Activated T-cell treated with anti-CD3 and anti-CD28 coated beads, Interleukin-2, amount 50 U/mL, for 48 hours (primary cell): ENCODE measurements at places on chromosomes 1 and 21.

DNA sequence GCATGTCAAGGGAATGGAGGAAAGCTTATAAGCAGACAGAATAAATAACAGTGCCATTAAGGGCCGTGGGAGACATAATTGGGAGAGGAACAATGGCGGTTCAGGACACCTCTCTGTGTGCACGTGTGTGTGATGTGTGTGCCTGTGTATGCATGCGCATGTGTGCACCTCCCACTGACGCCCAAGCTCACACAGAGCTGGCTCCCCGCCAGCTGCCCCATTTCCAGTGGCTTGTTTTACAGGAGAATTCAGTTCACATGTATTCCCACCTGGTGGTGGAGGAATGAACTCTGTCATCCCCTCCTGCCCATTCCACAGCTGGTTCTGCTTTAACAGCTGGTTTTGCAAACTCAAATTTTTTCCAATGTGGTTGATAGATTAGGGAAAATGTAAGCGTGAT lies 262.2 kb downstream of the AJAP1 start:
- no peak for DNase-seq

DNA sequence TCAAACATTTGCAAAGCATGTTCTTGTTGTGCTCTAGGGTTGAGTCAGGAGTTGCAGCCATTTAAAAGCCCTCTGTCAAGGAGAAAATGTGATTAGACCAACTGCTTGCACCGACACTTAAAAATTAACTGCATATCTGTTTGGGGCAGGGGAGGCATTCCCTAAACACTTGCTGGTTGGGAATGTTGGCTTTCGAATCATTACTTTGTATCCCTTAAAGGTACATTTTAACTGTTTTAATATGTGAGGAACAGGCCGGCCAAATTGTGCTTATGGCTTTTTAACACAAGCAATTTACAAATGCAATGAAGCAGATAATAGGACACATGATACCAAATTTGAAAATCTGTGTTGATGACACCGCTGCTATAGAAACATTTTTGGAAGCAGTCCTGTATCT lies 159.1 kb downstream of the LHX8 start:
- DNase-seq, result no peak

- DNase-seq, result no peak
Observed at GRCh38 chr21:40696246-40696645, 150.7 kb downstream of the DSCAM start.

DNA sequence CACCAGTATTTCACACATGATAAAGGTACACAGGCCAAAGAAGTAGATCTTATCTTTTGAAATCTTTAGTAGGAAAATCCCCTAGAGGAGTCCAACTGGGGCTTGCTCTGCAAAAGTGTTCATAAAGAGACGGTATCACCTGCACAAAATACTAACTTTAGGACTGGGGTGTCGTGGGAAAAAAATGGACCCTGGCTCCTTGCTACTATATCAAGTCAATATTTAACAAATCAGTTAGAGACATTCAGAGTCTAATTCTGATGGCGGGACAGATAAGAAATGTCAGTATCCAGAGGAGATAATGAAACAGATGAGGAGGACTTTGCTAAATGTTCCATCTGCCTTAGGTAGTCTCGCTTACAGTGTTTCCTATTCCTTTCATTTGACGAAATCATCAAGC lies 25.6 kb upstream of the CNN3 start:
- no peak for DNase-seq

GRCh38 chr21:17967319-17967718 lies 148.2 kb upstream of the C21orf91 start:
- DNase-seq, result no peak

DNA sequence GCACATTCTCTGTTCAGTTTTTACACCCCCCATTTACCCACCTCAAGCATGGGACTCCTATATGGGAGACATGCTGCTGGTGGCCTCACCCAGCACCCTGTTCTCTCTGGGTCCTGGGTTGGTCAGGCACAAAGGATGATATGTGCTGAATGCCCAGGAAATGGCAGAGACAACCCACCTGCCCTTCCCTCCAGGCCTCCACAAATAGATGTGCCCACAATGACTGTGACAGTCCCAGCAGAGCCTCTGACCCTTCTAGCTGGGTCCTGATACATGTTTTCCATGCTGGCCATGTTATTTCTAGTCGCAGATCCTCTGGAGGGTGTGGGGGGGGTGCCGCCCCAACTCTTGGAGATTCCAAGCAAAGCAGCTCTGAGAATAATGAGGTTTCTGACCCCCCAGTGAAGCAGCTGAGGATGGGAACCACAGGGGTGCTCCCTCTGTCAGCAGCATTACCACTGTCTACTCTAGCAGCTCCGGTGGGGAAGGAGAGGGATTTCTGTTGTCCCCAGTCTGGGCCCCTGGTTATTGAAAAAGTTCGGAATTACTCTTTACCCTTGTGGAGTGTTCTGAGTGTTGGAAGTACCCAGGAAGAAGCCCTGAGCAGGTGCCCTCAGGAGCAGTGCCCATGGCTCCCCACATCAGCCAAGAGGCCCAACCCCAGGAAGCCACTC lies 1.2 kb upstream of the CCDC28B start:
- no peak for DNase-seq

DNA sequence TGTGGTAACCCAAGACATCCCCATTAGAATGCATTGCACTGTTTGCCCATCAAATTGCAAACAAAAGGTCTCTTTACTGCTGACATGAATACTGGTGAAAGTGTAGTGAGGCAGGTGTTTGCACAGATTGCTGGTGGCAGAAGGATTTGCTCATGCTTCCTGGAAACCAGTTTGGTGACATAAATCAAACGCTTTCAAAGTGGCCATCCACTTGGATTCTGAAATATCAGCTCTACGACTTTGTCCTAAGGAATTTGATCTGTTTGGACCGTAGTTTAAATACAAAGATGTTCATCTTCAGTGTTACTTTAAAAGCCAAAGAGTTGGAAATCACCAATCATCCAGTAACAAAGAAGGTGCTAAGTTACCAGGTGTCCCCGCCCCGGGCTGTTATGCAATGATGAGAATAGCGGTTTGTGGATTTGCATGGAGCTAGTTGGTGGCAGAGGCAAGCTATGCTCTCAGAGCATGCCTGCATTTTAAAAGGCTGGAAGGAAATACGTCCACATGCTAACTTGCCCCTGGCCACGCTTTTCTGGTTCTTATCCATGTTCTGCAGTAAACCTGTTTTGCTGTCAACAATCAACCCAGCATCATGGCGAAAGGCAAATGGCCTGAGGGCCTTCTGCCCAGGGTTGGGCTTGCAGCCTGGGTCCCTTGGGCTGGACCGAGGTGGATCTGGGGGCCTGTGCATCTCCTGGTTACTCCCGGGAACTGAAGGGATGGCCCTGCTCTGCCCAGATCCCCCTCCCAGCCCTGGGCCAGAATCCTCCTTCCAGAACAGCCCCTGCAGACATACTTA lies 49.2 kb downstream of the UMODL1 start:
- no peak for DNase-seq

GRCh38 chr1:227905573-227906487 lies 41.9 kb downstream of the WNT9A start:
- DNase-seq, result no peak

DNA sequence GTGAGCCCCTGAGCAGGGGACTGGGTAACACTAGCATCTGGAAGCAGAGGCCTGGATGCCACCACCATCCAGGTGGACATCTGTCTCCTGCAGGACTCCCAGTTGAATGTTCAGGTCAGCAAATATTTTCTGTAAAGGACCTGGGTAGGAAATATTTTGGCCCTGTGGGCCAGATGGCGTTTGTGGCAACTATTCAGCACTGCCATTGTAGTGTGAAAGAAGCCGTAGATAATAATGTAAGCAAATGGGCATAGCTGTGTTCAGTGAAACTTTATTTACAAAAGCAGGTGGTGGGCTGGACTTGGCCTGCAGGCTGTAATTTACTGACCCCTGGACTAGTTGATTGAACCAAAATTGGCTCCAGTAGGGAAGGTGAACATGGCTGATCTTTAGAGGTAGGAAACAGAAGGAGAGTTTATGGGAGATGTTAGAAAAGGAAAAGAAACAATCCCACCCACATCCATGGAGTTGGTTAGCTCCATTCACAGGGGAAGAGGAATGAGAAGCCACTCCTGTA lies 20.0 kb upstream of the CD101 start:
- no peak for DNase-seq

- no peak for DNase-seq
Observed at GRCh38 chr1:119791377-119791776, 19.9 kb downstream of the REG4 start.

- no peak for DNase-seq
Observed at GRCh38 chr1:204572923-204573922, 57.0 kb downstream of the MDM4 start.

GRCh38 chr1:31739346-31739745 lies 24.8 kb downstream of the ADGRB2 start:
- DNase-seq, result peak; percentile 71

- DNase-seq, result no peak
Observed at GRCh38 chr1:178502856-178503255, 6.1 kb upstream of the CLEC20A start.

- DNase-seq, result no peak
Observed at GRCh38 chr1:175494011-175494554, 249.3 kb downstream of the TNR start.

DNA sequence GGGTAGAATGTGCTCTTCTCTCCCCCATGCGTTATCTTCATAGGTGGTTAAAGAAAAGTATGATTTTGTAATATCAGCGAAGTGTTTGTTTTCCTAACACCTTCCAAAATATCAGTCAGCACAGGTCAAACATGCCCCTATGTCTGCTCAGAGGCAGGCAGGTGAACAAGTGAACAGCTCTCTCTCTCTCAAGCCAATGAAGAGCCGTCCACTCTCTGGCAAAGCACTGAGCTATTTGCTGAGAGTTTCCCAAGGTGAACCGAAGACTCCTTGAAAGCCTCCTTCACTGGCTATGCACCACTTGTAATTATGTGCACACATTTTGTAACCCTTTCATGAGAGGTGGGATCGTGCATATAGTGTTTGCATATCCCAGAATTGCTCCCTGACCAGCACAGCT lies 47.7 kb downstream of the ST6GALNAC3 start:
- DNase-seq, result no peak

DNA sequence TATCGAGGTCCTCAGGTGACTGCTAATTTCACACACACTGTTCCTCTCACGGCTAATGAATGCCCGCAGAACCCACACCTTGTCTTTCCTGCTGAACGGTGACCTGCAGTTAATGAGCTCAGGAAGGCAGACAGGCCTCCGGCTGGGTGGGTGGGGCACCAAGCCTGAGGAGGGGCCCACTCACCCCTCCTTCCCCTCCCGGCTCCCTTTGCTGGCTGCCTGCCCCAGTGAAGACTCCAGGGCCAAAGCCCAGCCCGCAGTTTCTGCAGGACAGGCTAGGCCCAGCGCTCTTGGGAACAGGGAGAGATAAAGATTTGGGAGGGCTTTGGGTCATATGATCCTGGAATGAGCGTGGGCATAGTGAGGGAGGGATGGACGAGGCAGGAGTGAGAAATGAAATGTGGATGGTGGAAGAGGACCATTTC lies 26.4 kb downstream of the FOXO6 start:
- no peak for DNase-seq

GRCh38 chr1:202575918-202576653 lies 134.2 kb downstream of the SYT2 start:
- no peak for DNase-seq

DNA sequence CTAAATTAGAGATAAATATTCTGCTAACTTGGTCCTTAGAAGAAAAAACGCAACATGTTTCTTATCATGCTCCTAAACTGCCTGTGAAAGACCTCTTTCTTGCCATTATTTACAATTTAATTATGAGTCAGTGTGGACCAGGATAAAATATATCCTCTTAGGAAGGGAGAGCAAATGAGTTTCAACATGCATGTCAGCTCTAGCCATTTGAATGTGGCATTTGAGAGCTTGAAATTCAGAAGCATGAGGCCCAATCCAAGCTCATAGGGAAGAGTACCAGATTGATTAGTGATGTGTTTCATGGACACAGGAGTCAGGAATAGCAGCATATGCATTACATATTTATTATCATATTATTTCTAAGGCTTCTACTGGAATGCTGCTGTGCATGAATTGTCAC lies 39.3 kb downstream of the TBX15 start:
- DNase-seq, result no peak

DNA sequence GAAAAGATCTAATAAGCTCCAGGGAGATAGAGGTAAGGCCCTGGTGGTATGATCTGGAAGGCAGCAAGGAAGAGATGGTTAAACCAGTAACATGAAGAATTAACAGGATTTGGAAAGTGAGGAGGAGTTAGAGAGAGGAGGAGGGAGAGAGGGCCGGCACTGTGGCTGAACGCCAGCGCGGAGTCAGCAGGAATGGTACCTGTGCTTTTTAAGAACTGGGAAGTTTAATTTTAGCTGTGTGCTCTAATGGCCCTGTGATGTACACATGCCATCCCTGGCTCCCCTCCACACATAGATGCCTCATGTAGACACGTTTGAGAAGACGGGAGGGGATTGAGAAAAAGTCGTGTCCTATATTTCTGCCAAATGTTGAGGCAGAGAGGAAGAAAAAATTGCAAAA lies 13.8 kb upstream of the AVPR1B start:
- DNase-seq, result no peak

- DNase-seq, result no peak
Observed at GRCh38 chr1:153774780-153775457, at the start of gene SLC27A3. SLC27A3 (plus strand) TSS chr1:153775407; CDS start chr1:153775498, 91 bp downstream.

- DNase-seq, result no peak
Observed at GRCh38 chr1:191541758-191542157, 616.5 kb upstream of the RGS18 start.

- DNase-seq, result no peak
Observed at GRCh38 chr1:34213956-34214355, 37.2 kb downstream of the C1orf94 start.

- DNase-seq, result peak; percentile 80
Observed at GRCh38 chr1:27525296-27526272, 35.6 kb upstream of the WASF2 start.

GRCh38 chr21:15431053-15431452 lies 298.7 kb upstream of the USP25 start:
- no peak for DNase-seq

DNA sequence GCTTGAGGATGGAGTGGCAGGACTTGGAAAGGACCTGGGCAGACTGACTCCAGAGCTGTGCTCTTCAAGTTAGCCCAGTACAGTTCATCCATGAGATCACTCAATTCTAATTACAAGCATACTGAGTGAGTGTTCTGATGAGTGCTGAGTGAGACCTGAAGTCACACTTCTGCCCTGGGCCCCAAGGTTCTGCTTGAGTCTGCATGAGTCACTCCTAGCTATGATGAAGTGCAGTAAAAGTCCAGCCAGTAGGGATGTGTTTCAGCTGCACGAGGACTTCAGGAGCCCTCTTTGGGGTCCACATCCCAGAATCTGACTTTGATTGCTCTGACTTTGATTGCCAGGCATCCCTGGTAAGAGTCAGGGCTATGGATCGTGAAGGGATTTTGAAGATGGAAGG lies 35.8 kb downstream of the PLEKHA6 start:
- peak; percentile 66 for DNase-seq
